Heart left ventricle (tissue), 16 donors: ENCODE measurements at places on chromosomes 7 and 10. TPM values are rescaled to one million over a fixed set of nuclear protein-coding genes. Genes with fewer than 3 reads are reported as not detected.
A peak's percentile ranks its signal among the peaks of the same experiment; 100 is the strongest.

DNA sequence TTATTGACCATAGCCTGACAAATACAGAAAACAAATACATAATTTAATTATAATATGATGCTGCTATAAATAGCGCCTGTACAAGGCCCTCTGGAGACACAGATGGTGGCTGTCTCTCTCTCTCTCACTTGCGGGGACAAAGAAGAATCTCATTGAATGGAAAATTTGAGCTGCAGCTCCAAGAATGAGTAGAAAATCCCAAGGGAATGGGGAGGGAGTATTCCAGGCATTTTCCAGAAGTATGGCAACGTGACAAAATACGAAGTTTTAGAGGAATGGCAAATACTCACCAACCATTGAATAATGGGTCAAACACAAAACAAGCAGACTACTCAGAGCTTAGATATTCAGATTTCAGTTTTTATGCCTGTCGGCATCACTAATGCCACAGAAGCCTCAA is 179.9 kb downstream of the NRP1 start:
- H3K27ac ChIP-seq = peak overlapping the region; percentile 80
- no peaks in the 10 kb centered on the region for H3K27me3 ChIP-seq
- H3K4me1 ChIP-seq = peaks cover 15% of the 10 kb centered on the region
- H3K4me3 ChIP-seq = no peak overlapping the region
- no peak for DNase-seq

DNA sequence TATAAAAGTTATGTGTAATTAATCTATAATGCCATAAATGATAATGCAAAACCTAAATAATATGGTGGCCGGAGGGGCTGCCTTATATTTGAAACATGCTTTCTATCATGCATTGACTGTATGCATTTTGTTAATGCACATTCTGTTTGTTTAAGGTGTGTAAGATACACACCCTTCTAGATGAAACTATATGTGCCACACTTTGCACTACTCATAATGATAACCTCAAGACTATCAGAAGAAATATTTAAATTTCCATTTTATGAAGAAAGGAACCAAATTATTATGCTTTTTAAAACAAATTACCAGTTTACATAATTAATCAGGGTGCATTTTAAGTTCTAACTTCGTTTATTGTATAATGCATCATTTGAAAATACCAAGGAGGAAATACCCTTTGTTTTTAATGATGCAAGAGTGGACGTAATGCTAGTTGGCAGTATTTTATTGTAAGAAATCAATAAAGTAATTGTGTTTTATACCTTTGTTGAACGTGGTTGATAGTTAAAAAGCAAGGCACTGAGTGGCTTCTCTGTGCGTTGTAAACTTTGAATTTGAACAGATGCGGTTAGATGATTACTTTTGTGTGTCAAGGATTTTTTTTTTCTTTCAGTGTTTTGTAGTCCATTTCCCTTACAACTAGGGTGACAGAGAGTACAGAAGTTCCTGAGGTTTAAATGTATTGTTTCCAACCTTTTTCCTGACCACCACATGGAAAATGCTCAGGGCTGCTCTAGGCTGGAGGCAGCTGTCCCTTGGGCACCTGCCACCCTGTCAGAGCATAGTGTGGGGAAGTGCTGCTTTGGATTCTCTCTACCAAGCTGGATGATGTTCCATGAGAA is 21.6 kb downstream of the NRBF2 start:
- H3K4me3 ChIP-seq = no peak overlapping the region
- H3K4me1 ChIP-seq = no peaks in the 10 kb centered on the region
- DNase-seq = no peak
- H3K36me3 ChIP-seq = peaks cover 45% of the 10 kb centered on the region

DNA sequence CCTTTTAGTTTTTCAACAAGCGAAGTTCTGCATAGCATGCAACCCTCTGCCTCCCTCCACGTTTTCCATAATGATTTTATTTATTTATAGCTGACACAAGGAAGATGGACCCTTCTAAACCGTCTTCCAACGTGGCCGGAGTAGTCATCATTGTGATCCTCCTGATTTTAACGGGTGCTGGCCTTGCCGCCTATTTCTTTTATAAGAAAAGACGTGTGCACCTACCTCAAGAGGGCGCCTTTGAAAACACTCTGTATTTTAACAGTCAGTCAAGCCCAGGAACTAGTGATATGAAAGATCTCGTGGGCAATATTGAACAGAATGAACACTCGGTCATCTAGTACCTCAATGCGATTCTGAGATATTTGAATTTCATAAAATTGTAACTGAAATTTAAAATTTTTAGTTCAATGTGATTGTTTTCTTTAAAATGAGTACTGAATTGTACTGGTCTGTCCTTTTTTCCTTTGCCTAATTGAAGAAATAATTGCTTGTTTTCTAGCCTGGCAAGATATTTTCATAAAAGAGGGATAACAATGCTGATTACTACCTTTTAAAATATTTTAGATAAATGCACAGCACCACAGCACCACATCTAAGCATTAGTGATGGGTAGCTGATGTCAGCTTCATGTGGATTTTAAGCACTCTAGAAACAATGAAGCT is 41.5 kb upstream of the SLC39A12 start:
- peak; percentile 40 for DNase-seq
- H3K4me1 ChIP-seq = no peaks in the 10 kb centered on the region
- no peaks in the 10 kb centered on the region for H3K27me3 ChIP-seq
- no peak overlapping the region for H3K4me3 ChIP-seq
- H3K36me3 ChIP-seq = no peaks in the 10 kb centered on the region

GRCh38 chr7:132376361-132377013 is 199.8 kb downstream of the PLXNA4 start:
- peaks cover 53% of the 10 kb centered on the region for H3K4me1 ChIP-seq
- no peak for DNase-seq
- no peaks in the 10 kb centered on the region for H3K27me3 ChIP-seq
- no peaks in the 10 kb centered on the region for H3K36me3 ChIP-seq
- no peak overlapping the region for H3K4me3 ChIP-seq
- peak overlapping the region; percentile 57 for H3K27ac ChIP-seq

GRCh38 chr10:8013619-8014018 is 40.9 kb upstream of the GATA3 start:
- H3K27ac ChIP-seq = no peak overlapping the region
- peaks cover 72% of the 10 kb centered on the region for H3K36me3 ChIP-seq

- peak within 1 kb of the TSS; percentile 53 for H3K4me3 ChIP-seq
- peaks cover 26% of the 10 kb centered on the region for H3K4me1 ChIP-seq
- H3K27ac ChIP-seq = peak within 1 kb of the TSS; percentile 67
- H3K36me3 ChIP-seq = no peaks in the 10 kb centered on the region
- DNase-seq = peak; percentile 73
- peaks cover 12% of the 10 kb centered on the region for H3K27me3 ChIP-seq
Observed at GRCh38 chr7:150978126-150978789, at the start of gene KCNH2. Gene KCNH2, minus strand, starts transcription at chr7:150978321. Its CDS starts 408 bp downstream, at chr7:150977913.

- no peak overlapping the region for H3K27ac ChIP-seq
- H3K4me1 ChIP-seq = no peaks in the 10 kb centered on the region
- no peak overlapping the region for H3K4me3 ChIP-seq
- H3K36me3 ChIP-seq = no peaks in the 10 kb centered on the region
Observed at GRCh38 chr10:108454793-108455192, 1290.3 kb upstream of the SORCS1 start.

DNA sequence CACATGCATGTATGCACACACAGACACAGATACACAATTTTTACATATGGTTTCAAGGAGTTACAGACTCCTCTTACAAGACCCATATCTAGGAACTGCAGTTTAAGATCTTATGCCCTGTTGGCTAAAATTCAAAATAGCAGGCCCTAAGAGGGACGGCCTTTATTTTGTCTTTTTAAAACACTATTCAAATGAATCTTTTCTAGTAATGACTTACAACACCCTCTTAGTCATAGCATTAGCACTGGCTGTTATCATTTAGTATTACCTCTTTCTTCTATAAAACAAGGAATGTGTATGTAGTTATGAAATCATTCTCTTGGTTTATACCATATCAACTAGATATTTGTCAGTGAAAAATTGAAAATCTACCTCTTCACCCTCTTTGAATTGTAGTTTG is 15.3 kb downstream of the PAPSS2 start:
- no peaks in the 10 kb centered on the region for H3K4me1 ChIP-seq
- no peaks in the 10 kb centered on the region for H3K36me3 ChIP-seq
- H3K27me3 ChIP-seq = no peaks in the 10 kb centered on the region
- DNase-seq = no peak
- no peak overlapping the region for H3K4me3 ChIP-seq

C10orf62 gene
- 0.65 TPM for total RNA-seq

POLR1F gene
- total RNA-seq = 7.1 TPM
